ENCODE measurements at places on chromosomes 11 and 22. TPM values are rescaled to one million over a fixed set of nuclear protein-coding genes. Genes with fewer than 3 reads are reported as not detected.

DNA sequence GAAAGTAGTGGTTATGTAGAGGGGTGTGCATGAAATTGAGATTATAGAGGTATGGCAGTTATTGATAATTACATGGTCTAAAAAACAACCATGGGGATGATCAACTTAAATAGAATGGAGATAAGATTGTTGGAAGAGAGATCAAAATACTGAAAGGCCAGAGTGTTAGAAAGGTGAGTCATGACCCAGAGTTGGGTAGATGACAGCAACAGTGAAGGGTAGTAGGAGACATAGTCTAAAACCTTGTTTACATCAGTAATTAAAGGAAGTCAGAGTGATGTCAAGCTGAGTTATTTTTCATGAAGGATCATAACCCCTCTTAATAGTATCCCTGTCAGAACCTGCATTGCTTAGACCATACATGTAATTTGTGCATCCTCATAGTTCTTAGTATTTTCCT, 110.9 kb downstream of the ELP4 start:
- no peak overlapping the region for H3K4me3 ChIP-seq
- no peaks in the 10 kb centered on the region for H3K27me3 ChIP-seq
- no peak overlapping the region for H3K27ac ChIP-seq
- H3K36me3 ChIP-seq: no peaks in the 10 kb centered on the region
- no peak for DNase-seq

DNA sequence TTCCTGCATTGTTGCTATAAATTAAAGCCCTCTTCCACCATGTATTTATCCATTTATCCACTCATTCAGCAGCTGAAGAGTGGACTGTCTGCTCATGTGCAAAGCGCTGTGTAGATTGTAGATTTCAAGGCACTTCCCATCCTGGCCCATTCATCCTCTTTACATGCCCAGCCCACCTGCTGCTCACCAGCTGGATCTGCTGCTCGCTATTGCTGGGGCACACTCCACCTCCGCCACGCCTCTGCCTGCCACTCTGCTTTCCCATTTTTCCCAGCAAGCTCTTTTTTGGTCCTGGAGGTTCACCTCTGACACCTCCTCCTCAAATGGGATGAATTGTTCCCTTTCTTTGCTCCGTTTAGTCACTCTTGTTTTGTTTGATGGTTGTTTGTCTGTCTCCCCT, 48.3 kb downstream of the CEP164 start:
- no peaks in the 10 kb centered on the region for H3K27me3 ChIP-seq
- peaks cover 24% of the 10 kb centered on the region for H3K36me3 ChIP-seq
- H3K27ac ChIP-seq: no peak overlapping the region
- H3K4me1 ChIP-seq: peaks cover 6% of the 10 kb centered on the region

Gene ANKRD49
- 11.8 TPM for total RNA-seq

Gene BTG4
- total RNA-seq: not detected

DNA sequence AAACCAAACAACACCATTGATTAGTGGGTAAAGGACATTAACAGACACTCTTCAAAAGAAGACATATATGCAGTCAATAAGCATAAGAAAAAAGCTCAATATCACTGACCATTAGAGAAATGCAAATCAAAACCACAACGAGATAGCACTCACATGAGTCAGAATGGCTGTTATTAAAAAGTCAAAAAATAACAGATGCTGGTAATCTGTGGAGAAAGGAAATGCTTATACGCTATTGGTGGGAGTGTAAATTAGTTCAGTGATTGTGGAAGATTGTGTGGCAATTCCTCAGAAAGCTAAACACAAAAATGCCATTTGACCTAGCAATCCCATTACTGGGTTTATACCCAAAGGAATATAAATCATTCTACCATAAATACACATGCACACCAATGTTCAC, 182.6 kb downstream of the TRPC6 start:
- no peaks in the 10 kb centered on the region for H3K36me3 ChIP-seq
- no peak for DNase-seq
- H3K27ac ChIP-seq: no peak overlapping the region
- no peak overlapping the region for H3K4me3 ChIP-seq

Gene LRRN4CL
- 2.2 TPM for total RNA-seq

Gene CTSW
- 3.6 TPM for total RNA-seq

DNA sequence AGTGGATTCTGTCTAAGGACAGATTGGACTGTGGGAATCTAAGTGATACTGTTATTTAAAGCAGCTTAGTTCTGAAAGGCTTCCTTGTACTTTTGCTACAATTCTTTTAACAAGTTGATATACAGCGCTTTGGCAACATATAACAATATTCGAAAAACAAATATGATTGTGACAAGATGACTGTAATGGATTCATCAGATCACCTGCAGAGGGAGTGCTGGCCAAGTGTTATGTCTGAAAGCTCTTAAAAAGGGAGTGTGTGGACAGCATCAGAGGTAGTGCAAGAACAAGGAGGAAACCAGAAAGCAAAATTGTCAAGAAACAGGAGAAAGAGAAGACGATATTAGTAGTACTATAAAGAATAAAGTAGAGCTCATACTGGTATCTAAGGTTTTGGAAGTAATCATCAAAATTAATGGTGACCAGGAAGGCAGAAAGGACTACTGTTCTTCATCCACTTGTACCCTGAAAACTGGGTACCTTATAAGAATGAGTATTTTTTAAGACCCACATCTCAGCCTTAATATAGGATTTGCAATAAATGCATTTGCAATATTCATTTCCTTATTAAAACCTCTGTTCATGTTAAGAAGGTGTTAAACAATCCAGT, 1112.0 kb upstream of the CCDC90B start:
- H3K27ac ChIP-seq: no peak overlapping the region
- H3K27me3 ChIP-seq: no peaks in the 10 kb centered on the region
- H3K4me3 ChIP-seq: no peak overlapping the region
- no peaks in the 10 kb centered on the region for H3K36me3 ChIP-seq
- no peak for DNase-seq
- H3K4me1 ChIP-seq: no peaks in the 10 kb centered on the region

DNA sequence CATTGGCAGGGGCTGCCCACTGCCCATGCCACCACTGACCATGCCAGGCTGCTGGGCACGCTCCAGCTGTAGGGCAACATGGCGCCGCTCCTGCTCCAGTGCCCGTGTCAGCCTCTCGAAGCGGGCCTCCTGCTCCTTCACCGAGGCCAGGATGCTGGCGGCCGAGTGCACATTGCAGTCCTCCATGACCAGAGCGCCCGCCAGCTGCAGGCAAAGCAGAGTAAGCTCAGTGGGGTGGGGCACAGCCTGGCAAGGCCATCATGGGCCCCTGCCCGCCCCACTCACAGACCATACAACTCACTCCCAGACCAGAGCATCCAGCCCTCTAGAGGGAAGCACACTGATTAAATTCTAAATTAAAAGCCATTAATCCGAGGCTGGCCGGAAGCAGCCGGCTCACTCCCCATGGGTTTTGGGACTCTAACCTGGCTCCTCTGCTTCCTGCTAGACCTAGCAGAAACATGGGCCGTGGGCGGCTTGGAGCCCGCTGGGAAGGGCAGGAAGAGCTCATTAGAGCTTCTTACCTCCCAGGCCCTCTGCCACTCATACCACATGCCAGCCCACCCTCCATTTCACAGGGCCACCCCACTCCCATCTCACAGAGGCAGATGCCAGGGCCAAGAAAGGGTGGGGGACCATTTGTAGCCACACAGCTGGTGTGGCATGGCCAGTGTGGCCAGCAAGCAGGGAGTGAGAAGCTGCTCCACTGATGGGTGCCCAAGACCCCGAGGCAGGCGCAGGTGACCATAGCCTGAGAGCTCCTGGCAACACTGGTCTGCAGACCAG, 25.8 kb downstream of the ARVCF start:
- no peak overlapping the region for H3K4me3 ChIP-seq
- no peaks in the 10 kb centered on the region for H3K36me3 ChIP-seq
- DNase-seq: no peak
- no peak overlapping the region for H3K27ac ChIP-seq

Gene OR4C13
- total RNA-seq: not detected

DNA sequence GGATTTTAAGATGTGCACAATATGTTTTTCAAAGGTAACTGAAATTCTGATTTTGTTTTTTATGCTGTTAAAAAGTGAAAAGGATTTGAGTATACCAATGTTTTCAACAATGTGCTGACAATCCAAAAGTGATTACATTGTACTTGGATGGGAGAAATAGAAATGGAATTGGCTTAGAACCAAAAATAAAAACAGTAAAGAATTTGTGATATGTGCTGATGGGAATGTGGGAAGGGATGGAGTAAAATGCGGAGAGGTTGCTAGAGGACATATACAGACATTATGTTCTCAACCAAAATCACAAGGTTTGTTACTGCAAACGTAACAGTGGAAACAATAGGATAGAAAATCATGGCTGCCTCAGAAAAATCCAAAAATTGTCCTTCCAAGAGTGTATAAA, 279.3 kb upstream of the TENM4 start:
- H3K36me3 ChIP-seq: no peaks in the 10 kb centered on the region
- no peak overlapping the region for H3K27ac ChIP-seq

Gene BCO2
- total RNA-seq: 7.2 TPM

GRCh38 chr11:80595011-80595410, 1154.2 kb upstream of the TENM4 start:
- H3K27me3 ChIP-seq: no peaks in the 10 kb centered on the region
- no peaks in the 10 kb centered on the region for H3K36me3 ChIP-seq
- H3K4me3 ChIP-seq: no peak overlapping the region
- H3K27ac ChIP-seq: no peak overlapping the region
- no peak for DNase-seq
- no peaks in the 10 kb centered on the region for H3K4me1 ChIP-seq

Gene MMP11
- total RNA-seq: 1.3 TPM

- H3K27ac ChIP-seq: no peak overlapping the region
- no peaks in the 10 kb centered on the region for H3K4me1 ChIP-seq
- no peak overlapping the region for H3K4me3 ChIP-seq
- no peaks in the 10 kb centered on the region for H3K36me3 ChIP-seq
- no peaks in the 10 kb centered on the region for H3K27me3 ChIP-seq
Measured at GRCh38 chr11:60830478-60831142, 11.3 kb upstream of the CCDC86 start.

All from esophagus squamous epithelium (tissue), 5 donors.